ENCODE measurements at places on chromosomes 13 and 19. TPM values are rescaled to one million over a fixed set of nuclear protein-coding genes. Genes with fewer than 3 reads are reported as not detected.

The URI1 gene
- 63.5 TPM for total RNA-seq

The PRTN3 gene
- not detected for total RNA-seq

The TEX101 gene
- total RNA-seq: not detected

The RFPL4A gene
- not detected for total RNA-seq

The PNMA8B gene
- total RNA-seq: 2.1 TPM

The RGL3 gene
- 3.7 TPM for total RNA-seq

The LYPD3 gene
- total RNA-seq: not detected

All from aortic smooth muscle cell (primary cell).